ENCODE measurements at places on chromosomes 11 and 22.

DNA sequence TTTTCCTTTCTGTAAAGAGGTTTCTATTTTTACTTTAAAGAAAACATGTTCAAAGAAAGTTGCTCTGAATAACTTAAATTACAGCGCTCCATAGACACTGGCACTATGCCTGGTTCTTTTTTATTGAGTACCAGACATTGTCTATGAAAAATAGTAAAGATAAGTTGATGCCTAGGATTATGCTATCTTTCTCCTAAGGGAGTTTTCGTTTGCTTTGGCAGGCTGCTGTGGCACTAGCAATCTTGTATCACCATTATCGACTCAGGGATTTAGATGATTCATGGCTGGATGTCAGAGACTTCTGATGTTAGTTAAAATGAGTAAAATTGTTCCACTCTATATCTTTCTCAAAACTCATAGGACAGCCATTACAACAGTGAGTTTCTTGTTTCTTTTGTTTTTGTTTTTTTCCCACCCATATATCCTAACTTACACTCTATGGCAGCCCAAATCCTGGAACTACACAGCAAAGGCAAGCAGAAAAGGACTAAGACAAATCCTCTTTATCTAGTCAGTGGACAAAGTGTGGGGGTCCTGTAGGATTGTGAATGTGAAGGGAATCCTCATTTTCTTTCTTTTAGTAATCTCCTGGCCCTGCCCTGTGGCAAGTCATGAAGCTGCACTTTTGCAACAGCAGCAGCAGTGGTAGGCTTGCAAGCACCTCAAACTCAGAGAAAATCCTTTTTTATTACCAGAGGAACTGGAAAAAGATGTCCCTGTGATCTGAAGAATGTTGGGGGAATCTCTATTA, 20.7 kb downstream of the SLN start:
- no peak for DNase-seq

DNA sequence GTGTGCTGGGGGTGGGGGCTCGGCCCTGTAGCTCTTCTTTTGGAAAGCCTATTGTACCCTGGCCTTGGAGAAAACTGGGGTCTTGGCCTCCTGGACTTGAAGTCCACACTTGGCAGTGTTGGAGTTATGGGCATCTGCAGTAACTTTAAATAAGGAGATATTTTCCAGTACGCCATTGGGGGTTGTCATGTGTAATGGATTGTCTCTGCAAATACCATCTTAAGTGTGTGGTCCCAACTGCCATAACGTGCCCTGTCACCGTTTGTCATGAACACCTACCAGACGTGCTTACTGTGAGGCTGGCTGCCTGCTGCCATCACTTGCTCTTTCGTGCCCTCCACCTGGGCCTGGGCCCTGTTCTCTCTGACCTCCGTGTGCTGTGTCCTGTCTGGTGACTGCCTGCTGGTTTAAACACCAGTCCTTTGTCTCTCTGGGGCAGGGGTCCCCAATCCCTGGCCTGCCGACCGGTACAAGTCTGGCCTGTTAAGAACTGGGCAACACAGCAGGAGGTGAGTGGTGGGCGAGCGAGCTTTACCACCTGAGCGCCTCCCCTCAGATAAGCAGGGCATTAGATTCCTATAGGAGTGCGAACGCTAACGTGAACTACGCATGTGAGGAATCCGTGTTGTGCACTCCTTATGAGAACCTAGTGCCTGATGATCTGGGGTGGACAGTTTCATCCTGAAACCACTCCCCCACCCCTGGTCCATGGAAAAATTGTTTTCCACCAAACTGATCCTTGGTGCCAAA, 3.6 kb upstream of the ZDHHC8 start:
- no peak for DNase-seq

DNA sequence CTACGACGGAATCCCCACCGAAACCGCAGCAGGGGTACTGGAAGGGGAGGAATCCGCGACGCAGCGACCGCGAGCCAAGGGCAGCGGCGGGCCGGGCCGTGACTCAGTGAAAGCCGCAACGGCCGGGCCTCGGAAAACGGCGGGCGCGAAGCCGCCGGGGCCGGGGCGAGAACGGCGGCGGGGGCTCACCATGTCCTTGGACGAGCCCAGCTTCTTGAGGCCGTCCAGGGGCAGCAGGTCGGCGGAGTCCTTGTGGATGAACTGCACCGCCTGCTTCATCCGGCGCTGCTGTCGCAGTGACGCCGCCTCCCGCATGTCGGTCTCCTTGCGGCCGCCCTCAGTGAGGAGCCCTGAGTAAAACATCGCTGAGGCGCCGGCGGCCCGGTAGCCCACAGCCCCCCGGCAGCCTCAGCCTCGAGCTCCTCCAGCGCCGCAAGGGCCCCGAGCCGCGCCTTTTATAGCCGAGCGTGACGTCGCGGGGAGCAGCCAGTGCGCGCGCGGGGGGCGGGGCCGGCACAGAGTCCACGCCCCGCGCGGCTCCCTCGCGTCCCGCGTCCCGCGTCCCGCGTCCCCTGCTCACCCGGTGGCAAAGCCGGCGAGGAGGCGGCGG, at the start of gene NRIP3:
TSS of gene NRIP3 (minus strand) at position 429 of the 610 bp plus-strand sequence. CDS start at position 363, 66 bp downstream.
- peak; percentile 55 for DNase-seq

- DNase-seq: no peak
Measured at GRCh38 chr11:1305063-1305495, 4.4 kb downstream of the TOLLIP start.

GRCh38 chr11:65425105-65425970, 2.7 kb downstream of the NEAT1 start:
- DNase-seq: peak; percentile 65

DNA sequence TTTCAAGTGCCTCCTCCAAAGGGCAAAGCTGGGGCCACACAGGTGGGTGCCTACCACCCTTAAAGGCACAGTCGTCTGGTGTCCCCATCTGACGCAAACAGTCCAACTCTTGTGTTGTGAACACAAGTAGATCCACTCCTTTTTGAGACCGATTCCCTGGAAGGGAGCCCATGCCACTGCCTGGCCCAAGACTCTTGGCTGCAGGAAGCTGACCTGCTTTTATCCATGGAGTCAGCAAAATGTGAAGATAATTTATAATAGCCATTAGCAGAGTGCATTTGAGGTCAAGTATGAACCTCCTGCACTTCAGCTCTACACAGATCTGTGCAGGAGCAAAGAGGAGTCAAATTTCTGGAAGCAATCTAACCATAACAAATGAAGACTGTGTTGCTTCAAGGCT, 68.5 kb downstream of the ADM start:
- DNase-seq: no peak

- DNase-seq: no peak
Measured at GRCh38 chr22:29307596-29308147, 1.2 kb downstream of the GAS2L1 start.

DNA sequence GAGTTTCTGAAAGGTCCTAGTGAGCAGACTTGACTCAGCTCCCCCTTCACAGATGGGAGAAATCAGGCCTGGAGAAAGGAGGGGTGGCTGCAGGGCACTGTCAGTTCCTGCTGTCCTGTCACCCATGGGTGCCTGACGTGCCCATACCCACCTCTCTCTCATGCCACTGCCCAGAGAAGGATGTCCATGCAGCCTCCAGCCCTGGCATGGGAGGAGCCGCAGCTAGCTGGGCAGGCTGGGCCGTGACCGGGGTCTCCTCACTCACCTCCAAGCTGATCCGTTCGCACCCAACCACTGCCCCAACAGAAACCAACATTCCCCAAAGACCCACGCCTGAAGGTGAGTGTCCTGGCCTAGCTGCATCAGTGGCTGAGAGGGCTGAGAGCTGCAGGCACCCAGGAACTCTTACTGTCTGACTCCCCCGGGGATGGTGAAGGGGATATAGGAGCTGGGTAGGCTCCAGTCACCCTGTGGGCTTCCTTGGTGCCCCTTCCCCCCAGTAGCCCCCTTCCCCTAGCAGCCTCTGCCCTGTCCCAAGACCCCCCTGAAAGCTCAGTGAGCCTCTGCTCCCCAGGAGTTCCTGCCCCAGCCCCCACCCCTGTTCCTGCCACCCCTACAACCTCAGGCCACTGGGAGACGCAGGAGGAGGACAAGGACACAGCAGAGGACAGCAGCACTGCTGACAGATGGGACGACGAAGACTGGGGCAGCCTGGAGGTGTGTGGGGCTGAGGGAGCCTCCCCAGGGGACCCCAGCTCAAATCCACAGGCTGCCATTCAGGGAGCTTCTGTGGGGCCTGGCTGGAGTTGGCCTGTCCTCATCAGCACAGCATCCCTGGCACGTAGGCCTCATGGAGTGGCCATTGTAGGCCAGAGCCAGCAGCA, 11.8 kb downstream of the SCYL1 start:
- no peak for DNase-seq

- DNase-seq: no peak
Measured at GRCh38 chr11:64713016-64713707, 9.8 kb downstream of the NRXN2 start.

- DNase-seq: no peak
Measured at GRCh38 chr11:121489823-121490222, 37.1 kb upstream of the SORL1-AS1 start.

- DNase-seq: no peak
Measured at GRCh38 chr11:33399421-33399820, 142.2 kb downstream of the HIPK3 start.

DNA sequence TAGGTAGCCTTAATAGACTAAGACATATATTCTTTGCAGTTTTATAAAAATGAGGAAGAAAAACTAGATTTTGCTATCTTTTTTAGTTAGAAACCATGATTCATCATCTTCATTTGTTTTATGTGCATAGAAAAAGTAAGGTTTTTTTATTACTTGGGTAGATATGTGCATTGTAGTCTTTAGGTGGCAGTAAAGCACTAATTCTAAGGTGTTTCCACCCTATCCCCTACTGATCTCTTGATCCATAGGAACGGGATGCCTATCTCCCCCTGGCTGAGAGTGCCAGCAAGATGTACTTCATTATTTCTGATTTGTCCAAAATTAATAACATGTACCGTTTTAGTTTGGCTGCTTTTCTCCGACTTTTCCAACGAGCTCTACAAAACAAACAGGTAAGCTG, 148.1 kb downstream of the DYNC2H1 start:
- no peak for DNase-seq

- no peak for DNase-seq
Measured at GRCh38 chr11:31636983-31637382, 127.4 kb downstream of the ELP4 start.

- DNase-seq: peak; percentile 53
Measured at GRCh38 chr11:73980001-73980961, 2.4 kb downstream of the UCP2 start.

DNA sequence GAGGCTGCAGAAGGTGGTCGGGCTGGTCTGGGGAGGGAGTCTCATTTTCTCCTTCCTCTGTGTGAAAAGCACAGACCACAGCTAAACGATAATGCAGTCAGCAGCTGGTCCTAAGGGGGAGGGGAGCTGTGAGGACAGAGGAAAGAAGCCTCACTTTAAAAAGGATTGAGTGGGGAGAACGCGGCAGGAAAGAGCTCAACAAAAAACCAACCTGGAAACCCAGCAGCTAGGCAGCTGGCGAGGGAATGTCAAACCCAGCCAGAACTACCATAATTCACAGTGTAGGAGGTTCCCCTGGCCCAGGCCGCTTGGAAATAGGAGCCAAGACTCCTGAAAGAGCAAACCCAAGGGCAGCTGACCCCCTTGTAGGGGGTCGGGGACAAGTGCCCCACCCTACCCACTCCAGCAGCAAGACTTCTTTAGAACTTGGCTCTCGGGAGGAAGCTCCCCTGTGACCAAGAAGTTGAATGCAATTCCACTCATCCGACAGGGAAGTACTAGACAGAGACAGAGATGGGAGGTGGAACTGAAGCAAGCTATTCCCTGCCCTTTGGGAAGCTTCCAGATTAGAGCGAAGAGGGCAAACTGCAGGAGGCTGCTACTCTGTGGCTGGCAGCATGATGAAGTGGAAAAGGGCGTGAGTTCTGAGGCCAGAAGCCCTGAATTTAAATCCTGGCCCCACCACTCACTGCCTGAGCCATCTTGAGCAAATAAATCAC, 16.5 kb upstream of the DGKZ start:
- DNase-seq: no peak

- DNase-seq: no peak
Measured at GRCh38 chr11:32602657-32603415, 19.2 kb downstream of the EIF3M start.

GRCh38 chr22:22043296-22044078, 60.9 kb upstream of the TOP3B start:
- DNase-seq: no peak

- DNase-seq: no peak
Measured at GRCh38 chr11:35811783-35812182, 132.1 kb upstream of the LDLRAD3 start.

GRCh38 chr11:92125321-92125720, 99.3 kb upstream of the FAT3 start:
- DNase-seq: no peak

DNA sequence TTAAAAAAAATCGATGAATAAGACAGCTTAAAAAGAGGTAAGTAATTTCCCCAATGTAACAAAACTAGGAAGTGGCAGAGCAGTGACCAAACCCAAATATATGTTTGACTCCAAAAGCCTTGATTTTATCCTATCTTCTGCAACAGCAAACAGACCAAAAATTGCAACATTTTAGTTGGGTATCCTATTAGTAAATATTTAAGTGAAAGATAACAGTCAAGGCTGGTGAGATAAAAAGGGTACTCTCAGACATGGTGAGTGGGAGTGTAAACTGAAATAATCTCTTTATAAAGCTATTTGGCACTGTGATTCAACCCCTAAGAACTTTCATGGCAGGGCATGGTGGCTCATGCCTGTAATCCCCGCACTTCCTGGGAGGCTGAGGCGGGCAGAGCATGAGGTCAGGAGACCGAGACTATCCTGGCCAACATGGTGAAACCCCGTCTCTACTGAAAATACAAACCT, 1.9 kb upstream of the RDX start:
- DNase-seq: no peak

DNA sequence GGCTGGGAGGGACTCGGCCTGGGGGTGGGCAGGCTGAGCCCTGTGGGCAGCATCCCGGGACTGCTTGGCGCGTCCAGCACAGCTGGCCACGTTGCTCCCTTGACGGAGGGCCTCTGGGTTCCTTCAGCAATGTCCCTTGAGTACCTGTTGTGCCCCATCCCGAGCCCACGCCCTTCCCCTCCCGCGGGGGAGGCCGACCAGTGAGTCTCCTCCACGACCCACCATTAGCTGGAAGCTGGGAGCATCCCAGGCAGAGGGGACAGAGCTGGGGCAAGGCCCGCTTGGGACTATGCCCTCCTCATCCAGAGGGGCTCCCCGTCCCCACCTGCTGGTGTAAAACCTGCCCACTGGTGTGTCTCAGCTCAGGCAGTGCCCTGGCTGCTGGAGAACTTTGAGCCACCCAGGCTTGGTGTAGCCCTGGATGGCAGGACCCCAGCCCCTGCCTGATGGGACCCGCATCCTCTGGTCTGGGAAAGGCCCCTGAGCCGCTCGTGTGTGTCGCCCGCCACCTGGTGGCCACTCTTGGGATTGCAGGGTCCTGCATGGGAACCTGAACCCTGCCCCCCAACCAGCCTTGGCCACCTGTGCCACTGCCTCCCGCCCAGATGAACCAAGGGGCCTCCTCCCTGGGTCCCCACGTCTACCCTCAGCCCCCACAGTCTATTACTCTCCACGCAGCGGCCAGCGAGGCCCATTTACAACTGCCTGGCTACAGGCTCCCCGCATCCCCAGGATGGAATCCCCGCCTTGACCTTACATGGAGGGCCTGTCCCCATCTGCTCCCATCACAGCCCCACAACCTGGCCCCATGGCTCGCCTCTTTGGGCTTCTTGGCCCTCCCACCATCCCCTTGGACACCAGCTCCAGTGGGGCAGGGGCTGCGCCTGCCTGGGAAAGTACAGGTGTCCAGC, 16.6 kb upstream of the ARHGAP8 start:
- peak; percentile 72 for DNase-seq

GRCh38 chr22:46671824-46672432, 51.7 kb downstream of the GRAMD4 start:
- no peak for DNase-seq
